Glomerular endothelial cell (primary cell): ENCODE measurements at places on chromosomes 7 and 10. TPM values are rescaled to one million over a fixed set of nuclear protein-coding genes. Genes with fewer than 3 reads are reported as not detected.

The MORN4 gene
- total RNA-seq, result 3.9 and 9.7 TPM in 2 replicates

The GATA3 gene
- 1.7 and 2.5 TPM in 2 replicates for total RNA-seq

The TRIM73 gene
- 0.34 and 2.6 TPM in 2 replicates for total RNA-seq

- no peak for DNase-seq
Observed at GRCh38 chr10:89332123-89332633, 4.4 kb downstream of the IFIT3 start.

GRCh38 chr10:43222210-43222720 is 44.6 kb downstream of the RASGEF1A start:
- no peak for DNase-seq

- DNase-seq, result no peak
Observed at GRCh38 chr10:15325944-15326284, 45.2 kb downstream of the FAM171A1 start.

The CPN1 gene
- not detected in 2 replicates for total RNA-seq

DNA sequence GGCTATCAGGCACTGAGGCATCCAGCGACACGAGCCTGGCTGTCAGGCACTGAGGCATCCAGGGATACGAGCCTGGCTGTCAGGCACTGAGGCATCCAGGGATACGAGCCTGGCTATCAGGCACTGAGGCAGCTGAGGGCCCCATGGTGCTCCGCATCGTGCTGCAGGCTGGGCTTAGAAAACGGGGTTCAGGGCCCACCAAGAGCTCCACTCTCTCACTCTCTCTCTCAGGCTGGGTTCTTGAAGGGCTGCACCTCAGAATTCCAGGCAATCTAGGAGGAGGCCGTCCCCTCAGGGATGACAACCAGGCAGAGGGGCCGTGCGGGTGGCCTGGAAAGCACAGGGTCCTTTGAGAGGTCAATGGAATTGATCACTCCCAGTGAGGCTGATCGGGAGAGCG is 69.0 kb downstream of the CFAP46 start:
- DNase-seq, result no peak

GRCh38 chr7:158536871-158537515 is 50.6 kb downstream of the PTPRN2 start:
- DNase-seq, result no peak

DNA sequence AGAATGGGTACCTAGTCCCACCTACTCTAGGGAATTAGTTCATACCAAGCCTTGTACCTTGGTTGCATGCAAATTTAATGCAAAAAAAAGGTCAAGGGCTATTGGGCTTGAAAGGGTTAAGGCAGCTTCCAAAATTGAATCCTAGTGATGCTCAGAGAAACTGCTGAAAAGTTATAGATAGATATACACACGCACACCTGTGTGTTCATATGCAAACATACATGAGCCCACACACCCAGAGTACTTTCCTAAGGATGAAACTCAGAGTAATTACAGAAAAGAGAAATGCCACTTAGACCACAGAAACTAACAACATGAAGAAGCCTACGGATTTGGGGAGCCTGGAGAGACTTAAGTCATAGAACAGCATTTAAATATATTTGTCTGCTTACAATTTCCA is 1.5 kb downstream of the SLC25A13 start:
- DNase-seq, result no peak

DNA sequence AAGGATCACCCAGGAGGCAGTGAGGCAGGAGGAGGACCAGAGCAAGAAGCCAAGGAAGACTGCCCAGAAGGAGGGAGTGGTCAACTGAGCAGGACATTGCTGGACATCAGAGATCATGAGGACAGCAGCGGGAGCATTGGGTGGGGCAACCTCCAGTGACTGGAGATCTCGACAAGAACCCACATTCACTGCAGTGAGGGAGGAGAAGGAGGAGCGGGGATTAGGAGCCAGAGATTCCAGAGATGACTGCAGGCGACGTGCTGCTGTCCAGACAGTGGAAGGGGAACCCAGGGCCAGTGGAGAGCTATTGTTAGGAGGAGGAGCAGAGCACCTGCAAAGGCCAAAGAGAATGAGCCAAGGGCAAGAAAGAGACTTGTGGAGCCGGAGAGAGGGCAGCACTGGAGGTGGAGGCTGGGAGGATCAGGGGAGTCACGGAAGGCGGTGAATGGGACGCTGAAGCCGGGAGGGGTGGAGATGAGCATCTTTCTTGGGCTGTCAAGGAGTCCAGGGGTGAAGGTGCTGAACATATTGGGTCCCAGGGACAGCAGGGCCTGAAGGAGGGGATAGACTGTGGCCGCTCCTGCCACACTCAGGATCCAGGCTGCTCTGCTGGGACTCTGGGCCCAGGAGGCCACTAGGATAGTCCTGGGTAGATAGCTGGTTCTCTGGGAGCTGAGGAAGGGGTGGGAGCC is 140.1 kb upstream of the UNC5B start:
- DNase-seq, result no peak

The C10orf53 gene
- total RNA-seq, result not detected in 2 replicates

- no peak for DNase-seq
Observed at GRCh38 chr10:95783741-95784140, 27.8 kb downstream of the ENTPD1 start.

- no peak for DNase-seq
Observed at GRCh38 chr7:42340436-42340835, 103.4 kb upstream of the GLI3 start.

GRCh38 chr7:27759491-27759890 is 19.5 kb downstream of the TAX1BP1 start:
- DNase-seq, result no peak

The FGFBP3 gene
- 0.63 and 0.93 TPM in 2 replicates for total RNA-seq

The GBX1 gene
- not detected in 2 replicates for total RNA-seq

DNA sequence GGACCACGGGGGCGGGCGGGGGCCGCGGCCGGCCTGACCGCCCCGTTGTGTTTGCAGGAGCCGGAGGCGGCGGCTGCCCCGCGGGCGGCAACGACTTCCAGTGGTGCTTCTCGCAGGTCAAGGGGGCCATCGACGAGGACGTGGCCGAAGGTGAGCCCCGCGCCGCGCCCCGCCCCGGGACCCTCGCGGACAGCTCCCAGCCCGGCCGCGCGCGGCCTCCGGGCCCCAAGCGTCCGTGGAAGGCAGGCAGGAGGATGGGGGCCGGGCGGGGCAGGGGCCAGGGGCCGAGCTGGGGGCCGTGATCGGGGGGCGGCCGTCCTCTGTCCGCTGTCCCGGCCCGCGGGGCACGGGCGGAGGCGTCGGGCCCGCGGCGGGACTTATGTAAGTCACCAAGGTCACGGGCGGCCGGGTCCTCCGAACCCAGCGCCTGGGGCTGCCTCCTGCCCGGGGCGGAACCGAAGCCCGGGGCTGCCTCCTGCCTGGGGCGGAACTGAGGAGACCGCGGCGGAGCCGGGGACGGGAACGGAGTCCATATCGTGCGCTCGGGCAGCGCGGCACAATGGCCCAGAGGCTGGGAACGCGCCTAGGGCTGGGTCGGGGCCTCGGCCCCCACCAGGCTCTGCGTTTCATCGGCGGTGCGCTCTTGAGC is 497 bp downstream of the PPP2R2D start:
- no peak for DNase-seq

The PGAM2 gene
- total RNA-seq, result not detected in 2 replicates

DNA sequence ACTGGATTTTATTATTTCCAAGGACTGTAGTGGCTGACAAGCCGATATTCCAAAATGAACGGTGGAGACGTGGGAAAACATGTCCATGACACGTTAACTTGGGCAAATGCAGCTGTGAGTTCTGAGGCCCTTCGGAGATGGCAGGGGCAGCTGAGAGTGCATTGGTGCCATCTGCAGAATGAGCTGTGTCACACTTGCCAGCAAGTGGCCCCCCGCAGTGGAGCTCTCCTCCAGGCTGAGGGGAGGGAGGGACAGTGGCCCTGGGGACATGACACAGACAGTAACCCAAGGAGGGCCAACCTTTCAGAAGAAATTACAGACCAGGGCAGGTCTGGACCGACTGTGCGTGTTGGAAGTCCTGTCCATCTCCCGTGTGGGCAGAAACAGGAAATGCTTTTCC is 139.4 kb downstream of the SVIL start:
- no peak for DNase-seq

DNA sequence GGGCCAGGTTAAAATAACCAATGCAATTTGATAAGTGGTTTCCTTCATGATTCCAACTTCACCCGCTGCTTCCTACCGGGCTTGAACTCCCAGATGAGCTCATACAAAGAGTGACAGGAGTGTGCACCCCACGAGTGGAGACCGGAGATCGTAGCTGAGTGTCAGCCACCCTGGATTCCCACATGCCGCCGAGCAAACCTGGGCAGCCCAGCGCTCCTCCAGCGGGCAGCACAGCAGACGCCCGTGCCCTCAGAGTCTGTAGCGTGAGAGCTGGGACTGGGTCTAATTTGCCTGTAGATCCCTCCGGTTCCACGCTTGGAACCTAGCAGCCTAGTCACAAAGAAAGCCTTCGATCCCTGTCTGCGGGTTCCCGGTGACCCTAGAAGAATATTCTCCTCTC is 476.1 kb upstream of the MGMT start:
- no peak for DNase-seq

The PNLIPRP1 gene
- total RNA-seq, result not detected in 2 replicates

DNA sequence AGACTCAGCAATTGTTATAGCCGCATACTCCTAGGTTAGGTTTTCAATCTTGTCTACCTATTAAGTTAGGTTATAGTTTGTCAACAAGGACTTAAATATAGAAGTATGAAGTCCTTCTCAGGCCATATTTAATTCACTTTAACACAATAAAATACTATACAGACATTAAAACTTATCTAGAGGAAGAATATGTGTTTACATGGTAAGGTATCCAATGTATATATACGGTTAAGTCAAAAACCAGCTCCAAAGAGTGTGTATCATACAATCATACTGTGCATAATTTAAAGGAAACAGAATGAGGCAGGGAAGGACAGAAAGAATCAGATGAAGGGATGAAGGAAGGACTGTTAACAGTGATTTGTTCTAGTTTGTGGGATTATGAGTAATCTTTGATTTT is 79.5 kb upstream of the LANCL2 start:
- no peak for DNase-seq

GRCh38 chr7:116030651-116031276 is at the start of gene TFEC:
Gene TFEC (minus strand): TSS chr7:116030763. CDS start chr7:115984441, 46,322 bp downstream.
- DNase-seq, result peak; percentile 63

The FXYD4 gene
- not detected in 2 replicates for total RNA-seq

DNA sequence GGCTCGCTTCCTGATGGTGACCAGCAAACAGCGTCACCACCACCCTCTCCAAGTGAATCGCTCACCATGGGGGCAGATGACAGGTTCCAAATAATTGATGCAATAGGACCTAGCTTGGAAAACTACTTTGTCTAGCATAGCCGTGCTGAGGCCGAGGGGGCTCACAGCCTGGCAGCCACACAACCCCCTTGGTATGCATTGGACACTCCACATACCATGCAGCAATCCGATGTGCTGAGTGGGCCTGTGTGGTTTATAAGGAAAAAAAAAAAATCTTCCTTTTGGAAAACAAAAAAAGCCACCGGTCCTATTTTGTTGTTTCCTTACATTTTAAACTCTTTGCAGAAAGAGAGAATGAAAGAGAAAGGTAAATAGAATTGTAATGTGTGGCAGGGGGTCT is 15.1 kb downstream of the GATA3 start:
- DNase-seq, result no peak

DNA sequence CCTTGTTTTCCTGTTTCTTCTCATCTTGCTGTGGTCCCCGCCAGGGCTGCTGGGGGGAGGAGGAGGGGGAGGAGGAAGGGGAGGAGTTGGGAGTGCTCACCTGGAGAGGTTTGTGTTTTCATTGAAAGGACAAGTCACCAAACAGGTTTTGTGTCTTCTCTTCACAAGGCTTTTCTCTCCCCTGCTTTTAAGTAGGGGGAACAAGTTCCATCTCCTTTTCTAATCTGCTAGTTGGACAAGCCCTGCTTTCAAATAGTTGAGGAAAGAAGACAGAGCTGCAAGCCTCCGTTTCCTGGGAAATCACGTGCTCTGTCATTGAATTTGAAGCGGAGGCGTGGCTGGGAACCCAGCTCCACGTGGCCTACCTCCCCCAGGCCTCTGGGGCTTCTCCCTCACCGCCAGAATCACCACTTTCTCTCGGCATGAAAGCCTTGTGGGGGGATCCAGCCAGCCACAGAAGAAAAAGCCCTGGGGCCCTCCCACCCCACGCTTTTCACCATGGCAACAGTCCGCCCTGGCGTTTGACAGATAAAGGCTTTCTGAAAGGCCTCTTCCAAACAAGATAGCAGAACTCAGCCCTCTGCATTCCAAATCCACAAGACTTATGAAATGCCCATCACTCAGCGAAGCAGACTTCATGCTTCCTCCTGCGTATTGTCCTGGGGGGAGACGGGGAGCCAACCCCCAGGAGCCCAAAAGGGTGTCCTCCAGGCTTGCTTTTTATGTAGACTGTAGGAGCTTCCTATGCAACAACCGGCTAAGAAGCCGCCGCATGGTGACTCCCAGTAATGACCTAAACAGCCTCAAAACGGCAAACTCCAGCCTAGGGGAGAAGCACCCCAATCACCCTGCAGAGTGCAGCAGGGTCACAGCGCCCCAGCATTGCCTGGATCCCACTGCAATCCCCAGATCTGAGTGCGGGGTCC is 51.7 kb downstream of the PROSER2 start:
- DNase-seq, result no peak

The TMEM184A gene
- total RNA-seq, result 0.64 and 0.68 TPM in 2 replicates
